ENCODE measurements at places on chromosomes 12 and 14.

DNA sequence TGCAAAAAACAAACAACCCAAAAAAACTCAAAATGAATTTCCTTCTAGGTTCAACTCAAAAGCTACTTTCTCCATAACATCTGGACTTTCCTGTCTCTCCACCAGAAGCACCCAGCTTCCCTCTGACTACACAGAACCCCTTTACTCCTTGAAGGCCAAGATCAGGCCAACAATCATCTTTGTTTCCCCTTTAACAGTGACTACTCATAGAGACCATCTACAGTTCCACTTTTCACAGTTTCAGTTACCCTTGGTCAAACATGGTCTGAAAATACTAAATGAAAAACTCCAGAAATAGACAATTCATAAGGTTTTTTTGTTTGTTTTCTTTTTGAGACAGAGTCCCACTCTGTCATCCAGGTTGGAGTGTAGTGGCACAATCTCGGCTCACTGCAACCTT is 11.8 kb downstream of the GCH1 start:
- no peak for DNase-seq

DNA sequence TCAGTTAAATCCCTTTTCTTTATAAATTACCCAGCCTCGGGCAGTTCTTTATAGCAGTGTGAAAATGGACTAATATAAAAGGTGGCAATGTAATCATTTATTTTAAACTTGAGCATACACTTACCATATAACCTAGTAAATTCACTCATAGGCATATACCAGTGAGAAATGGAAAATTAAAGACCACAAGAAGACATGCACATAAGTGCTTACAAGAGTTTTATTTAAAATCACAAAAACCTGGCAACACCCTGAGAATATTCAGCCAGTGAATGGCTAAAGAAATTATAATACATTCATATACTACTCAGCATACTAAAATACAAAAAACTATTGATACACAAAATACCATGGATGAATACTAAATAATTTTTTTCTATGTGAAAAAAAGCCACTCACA is 1017.5 kb upstream of the TMEM132C start:
- DNase-seq: no peak

GRCh38 chr12:6235906-6236640 is 35.9 kb downstream of the CD9 start:
- no peak for DNase-seq

- DNase-seq: no peak
Observed at GRCh38 chr14:84253326-84253725, 1276.6 kb upstream of the FLRT2 start.

- DNase-seq: no peak
Observed at GRCh38 chr12:80241576-80242273, 142.4 kb downstream of the OTOGL start.

DNA sequence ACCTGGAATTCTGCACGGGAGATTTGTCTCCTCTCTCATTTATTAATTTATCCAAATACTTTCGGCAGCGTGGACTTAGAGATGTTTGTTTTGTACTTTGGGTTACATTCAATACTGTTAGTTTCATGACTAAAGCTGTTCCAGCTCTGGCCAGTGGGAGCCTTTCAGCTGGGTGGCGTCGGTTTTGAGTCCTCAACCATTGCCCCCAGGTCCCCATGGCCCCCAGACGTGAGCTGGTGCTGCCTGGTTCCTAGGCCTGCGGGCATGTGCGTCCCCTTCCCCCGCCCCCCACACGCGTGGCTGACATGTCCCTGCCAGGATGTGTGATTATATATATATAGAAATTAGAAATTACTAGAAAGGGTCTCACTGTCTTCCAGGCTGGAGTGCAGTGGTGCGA is 48.2 kb downstream of the KIF26A start:
- DNase-seq: no peak

DNA sequence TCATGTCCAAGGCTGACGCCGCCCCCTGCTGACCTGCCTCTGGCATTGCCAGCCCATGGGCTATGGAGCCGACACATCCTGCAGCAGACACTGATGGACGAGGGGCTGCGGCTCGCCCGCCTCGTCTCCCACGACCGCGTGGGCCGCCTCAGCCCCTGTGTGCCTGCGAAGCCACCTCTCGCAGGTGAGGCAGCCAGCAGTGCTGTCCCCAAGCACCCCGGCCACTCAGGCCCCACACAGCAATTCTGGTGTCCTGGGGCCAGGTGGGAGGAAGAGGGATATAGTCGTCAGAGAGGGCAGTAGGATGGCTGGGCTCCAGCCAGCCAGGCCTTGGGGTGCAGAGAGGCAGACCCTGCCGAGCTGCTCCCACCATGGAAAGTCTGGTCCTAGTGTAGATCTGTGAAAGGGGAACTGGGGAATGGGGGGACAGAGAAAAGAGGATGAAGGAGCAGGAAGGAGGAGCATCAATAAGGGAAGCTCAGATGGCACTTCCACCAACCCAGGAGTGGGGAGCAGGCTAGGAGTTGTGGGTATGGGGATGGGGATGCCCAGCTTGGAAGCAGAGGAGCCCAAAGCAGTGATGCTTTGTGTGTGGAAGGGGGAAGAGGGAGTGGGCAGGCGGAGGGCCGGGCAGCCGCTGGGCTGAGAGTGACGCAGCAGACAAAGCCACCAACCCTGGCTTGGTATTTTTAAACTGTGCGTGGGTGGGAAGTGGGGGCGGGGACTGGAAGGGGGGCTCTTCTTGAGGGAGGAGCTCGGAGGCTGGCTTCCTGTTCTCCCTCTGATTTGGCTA is 4.7 kb downstream of the NAB2 start:
- no peak for DNase-seq

- no peak for DNase-seq
Observed at GRCh38 chr12:62599854-62600437, 133.3 kb downstream of the MON2 start.

DNA sequence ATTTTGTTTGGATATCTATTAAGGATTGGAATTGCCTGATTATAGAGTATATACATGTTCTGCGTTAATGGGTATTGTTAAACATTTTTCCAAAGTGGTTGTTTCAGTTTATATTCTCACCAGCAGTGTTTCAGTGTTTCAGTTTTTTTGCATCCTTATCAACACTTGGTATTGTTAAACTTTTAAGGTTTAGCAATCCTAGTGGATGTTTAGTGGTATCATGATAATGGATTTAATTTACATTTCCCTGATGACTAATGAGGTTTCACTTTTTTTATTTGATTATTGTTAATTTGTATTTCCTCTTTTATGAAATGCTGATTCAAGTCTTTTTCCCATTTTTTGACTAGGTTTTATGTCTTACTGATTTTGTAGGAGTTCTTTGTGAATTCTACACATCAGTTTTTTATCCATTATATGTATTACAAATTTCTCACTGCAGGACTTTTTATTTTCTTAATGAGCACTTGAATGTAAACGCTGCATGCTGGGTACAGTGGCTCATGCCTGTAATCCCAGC is 23.7 kb downstream of the YLPM1 start:
- no peak for DNase-seq

DNA sequence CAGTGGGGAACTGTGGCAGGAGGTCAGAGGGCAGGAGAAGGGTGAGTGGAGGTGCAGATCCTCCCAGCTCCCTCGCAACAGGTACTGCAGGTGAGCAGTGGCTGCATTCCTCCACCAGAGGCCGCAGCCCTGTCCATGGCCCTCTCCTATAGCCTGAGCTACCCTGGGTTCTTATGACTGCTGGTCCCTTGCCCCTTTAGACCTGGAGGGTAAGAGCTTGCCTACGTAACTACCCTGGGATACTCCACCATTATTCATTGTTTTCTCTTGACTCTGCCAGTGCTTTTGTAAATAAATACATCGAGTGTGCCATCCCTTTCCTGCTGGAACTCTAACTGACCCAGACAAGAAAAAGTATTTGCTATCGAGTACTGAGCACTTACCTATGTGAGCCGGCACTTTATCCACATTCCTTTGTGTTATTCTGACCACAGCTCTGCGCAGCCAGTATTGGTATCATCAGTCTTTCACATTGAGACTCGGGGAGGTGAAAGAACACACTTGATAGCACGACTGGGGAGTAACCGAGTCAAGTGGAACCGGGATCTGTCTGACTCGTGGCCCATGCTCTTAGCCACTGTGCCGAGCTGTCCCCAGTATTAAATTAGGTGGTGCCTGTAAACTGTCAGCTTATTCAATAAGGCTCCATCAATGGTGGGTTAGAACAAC is 38.5 kb downstream of the LTBP2 start:
- DNase-seq: peak; percentile 74

DNA sequence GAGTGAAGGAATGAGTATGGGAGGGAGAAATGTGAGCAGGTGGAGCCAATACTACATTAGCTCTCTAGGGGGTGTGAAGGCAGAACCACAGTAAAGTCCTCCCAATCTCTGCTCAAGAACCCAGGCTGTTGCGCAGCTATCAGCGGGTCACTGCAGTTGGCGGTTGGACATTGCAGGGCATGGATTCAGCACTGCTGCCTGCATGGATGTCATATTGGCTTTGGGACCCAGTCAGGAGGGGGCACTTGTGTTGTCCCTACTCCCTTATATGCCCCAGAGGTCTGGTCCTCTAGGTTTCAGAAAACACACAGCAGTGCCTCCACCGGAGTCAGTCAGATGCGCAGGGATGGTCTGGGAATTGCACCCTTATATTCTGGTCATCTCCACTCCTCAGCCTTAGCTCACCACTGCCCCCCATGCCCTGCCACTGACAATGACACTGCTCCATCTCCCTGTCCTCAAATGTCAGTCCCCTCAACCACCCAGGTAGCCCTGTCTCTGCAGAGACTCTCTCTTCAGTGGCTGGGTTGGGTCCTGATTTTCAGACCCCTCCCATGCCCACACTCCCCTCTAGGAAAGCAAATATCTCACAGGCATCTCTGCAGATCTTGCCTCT is 9.6 kb downstream of the ZDHHC22 start:
- DNase-seq: no peak

DNA sequence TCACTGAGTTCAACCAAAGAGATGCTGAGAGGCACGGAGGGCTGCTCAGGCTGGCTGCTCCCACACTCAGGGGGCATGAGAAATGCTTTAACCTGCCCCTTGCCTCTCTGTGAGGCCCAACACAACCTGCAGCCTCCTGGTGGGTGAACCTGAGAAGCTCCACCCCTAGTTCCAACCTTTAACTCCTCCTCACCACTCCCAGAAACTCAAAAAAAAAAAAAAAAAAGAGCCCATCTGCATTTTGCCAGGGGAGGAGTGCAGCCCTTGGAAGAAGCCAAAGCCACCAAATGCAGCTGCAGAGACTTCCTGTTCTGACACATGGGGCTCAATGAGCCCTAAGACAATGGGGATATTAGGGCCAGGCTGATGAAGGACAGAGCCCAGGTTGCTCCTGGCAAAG is 8.9 kb downstream of the KRT4 start:
- DNase-seq: no peak

GRCh38 chr14:21184254-21184653 is 28.4 kb upstream of the OR5AU1 start:
- no peak for DNase-seq

DNA sequence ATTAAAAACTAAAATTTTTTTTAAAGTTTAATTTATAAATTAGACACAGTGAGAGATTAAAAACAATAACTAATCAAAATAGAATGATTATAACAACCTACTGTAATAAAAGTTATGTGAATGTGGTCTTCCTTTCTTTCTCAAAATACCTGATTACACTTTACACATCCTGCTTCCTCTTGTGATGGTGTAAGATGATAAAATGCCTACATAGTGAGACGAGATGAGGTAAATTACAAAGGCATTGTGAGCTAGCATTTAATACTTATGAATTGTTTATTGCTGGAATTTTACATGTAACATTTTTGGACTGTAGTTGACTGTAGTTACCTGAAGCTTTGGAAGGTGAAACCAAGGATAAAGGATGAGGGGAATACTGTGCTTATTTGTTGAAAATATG is 94.2 kb upstream of the CLEC14A start:
- DNase-seq: no peak

DNA sequence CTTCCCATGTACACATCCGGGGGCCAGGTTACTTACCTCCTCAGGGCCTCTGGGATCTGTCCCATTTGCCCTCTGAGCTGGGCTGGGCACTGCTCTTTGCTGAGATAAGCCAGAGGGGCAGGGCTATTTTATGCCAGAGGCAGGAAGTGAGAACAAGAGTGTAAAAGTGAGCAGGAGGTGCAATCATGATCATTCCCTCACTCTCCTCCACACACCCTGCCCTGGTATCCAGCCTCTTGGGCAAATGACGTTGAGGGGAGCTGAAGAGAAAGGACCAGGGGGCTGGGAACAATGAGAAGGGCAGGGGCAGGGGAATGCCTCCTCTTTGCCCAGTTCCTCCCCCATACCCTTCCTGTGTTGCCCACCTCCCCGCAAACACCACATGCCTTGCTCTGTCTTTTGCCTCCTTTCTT is 4.2 kb downstream of the LPAR5 start:
- DNase-seq: no peak

DNA sequence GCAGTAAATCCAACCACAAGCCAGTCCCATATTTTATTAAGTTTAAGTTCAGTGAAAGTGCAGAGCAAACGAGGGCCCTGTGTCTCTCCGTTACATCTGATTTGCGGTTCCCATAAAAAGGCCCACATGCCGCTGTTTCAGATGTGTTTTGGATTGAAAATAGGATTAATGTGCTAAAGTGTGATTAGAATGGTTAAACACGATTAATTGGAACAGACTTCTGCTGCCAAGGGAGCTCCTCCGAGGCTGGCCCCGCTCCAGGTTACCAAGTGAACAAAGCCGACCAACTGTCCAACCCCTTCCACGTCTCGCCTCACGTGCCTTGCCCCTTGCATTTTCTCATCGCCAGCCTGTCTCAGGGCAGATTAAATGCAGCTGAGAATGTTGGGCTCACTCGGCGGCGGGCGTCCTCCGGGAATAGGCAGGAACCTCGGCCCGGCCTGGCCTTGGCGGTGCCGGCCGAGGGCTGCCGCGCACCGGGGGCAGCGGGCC is 166.5 kb upstream of the GSC start:
- no peak for DNase-seq

GRCh38 chr12:129169928-129170327 is 316.6 kb downstream of the GLT1D1 start:
- DNase-seq: no peak

- no peak for DNase-seq
Observed at GRCh38 chr14:75578786-75579337, 442 bp downstream of the FLVCR2 start.

DNA sequence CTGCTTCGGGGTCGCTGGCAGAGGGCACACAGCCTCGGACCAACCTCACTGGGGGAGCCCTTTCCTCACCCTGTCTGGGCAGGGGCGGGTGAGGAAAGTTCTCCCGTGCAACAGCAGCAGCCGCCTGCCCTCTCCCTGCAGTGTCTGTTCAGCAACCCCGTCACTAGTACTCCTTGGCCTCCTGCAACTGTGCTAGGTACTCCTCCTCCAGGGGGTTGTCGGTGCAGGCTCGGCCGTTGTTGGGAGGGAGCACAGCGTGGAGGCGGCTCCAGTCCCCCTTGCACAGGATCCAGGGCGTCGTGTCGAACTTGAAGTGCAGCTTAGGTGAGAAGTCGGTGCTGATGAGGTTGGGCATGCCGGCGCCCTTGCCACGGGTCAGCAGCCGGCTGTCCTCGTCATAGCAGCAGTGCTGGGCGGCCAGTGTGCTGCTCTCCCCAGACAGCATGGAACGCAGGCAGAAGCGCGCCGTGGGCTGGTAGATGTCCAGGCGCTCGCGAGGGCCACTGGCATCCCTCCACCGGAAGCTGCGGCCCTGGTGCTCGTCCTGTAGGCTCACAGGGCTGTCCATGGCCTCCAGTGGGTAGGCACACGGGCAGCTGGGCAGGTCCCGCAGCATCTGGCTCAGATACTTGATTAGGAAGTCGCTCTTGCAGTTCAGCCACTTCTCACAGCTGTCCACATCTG is 17.7 kb downstream of the AHSA1 start:
- DNase-seq: no peak

GRCh38 chr12:4034921-4035320 is 161.7 kb upstream of the PARP11 start:
- DNase-seq: no peak

- DNase-seq: no peak
Observed at GRCh38 chr12:56122637-56123036, 4.6 kb downstream of the ZC3H10 start.
